Lower leg skin (tissue), 4 donors: ENCODE measurements at places on chromosomes 7 and 10. TPM values are rescaled to one million over a fixed set of nuclear protein-coding genes. Genes with fewer than 3 reads are reported as not detected.

CPXM2 gene
- total RNA-seq = 7.0 TPM

LRMDA gene
- total RNA-seq = 1.3 TPM

NUTM2E gene
- 0.72 TPM for total RNA-seq

PIK3AP1 gene
- 3.0 TPM for total RNA-seq

EPO gene
- total RNA-seq = not detected

DNA sequence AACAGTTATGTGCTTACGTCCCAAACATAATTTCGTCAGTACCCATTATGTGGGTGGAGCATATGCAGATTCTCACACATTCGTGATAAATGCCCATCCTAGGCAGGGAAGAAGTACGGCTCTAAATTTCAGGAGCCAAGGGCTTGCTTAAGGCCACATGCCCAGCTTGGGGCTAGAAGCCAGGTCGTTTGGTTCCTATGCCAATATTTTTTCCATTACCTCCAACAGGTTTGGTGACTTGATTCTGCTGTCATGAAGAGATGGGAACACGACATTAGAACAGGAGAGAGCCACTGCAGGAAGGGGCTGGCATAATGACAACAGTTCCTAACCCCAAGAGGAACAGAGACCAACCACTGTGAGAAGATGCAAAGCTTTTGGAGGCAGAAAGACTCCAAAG, 85.1 kb downstream of the HIPK2 start:
- peak; percentile 53 for DNase-seq

GRCh38 chr7:2248984-2249694, 7.1 kb downstream of the NUDT1 start:
- DNase-seq = peak; percentile 61

GRCh38 chr10:97731346-97732051, 5.4 kb upstream of the ZFYVE27 start:
- peak; percentile 70 for DNase-seq

- no peak for DNase-seq
These were observed 51.3 kb upstream of the KLF6 start for GRCh38 chr10:3836222-3836820.

GRCh38 chr7:133937786-133938185, 189.4 kb upstream of the LRGUK start:
- DNase-seq = no peak

DNA sequence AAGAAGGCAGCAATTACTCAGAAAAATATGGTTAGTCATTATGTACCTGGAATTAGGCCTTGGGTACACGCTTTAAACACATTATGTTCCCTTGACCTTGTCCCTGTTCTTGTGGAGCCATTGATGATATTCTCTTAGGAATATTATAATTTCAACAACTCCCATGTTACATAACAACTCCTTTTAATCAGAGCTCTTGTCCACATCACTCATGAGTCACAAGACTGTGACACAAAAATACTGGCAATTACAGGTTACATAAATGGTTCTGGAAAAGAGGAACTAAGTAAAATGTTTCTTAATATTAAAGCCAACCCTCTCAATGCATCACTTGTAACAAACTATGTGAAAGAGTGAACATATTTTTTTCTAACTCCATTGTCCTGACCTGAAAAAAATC, 143.8 kb upstream of the PCLO start:
- no peak for DNase-seq
